Activated CD8-positive, alpha-beta memory T cell treated with anti-CD3 and anti-CD28 coated beads, Interleukin-2, amount 10 ng/mL, durations not matched to agents 7 days and 5 days (primary cell): ENCODE measurements at places on chromosomes 16 and 17.

DNA sequence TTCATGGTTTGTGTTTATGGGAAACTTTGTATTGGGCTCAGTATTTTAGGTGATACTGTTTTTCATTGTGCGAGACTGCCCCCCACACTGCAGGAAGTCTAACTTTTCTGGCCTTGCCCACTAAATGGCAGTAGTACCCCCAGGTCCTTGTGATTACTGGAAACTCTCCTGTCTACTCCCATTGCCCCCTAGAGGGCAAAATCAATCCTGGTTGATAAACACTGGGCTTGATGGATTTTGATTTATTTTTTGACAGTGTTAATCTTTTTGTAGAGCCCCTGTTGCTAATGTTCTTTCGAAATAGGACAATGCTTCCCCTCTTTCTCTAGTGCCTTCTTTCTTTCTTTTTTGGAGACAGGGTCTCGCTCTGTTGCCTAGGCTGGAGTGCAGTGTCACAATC is 15.5 kb downstream of the METTL9 start:
- no peak for DNase-seq

DNA sequence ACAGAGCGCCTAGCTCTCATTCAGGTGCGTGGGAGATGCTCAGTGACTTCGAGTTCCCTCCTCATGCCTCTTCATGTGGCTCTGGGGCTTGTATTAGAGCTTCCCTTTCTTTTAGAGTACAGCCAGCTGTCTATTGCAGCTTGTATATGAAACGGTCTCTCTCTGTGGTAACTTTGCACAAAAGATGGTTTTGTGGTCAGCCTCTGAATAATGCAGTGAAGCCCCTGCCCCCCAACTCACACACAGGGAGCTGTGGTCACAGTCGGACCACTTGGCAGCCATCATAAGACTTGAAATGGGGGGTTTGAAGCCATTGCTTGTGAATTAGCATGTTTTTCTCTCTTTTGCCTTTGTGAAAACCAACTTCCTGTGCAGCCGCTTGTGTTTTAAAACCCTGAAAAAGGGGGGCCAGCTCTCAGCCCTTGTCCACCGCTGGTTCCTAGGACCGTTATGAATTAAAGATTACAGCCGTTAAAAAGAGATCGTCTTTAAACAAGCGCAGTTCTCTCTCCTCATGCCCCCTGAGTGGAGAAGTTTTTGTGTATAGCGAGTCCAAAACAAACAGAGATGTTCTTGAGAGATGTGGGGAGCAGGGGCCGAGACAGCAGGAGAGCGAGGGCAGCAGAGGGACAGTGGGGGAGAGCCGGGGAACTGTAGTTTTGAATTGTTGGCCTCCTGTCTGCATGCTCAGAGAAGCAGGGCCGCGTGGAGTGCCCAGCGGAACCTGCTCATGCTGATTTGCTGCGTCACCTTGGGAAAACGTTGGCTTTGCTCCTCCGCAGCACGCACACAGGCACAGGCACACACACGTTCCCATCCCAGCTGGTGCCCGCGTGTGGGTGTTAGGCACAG is 199.0 kb downstream of the MSI2 start:
- DNase-seq, result peak; percentile 87

DNA sequence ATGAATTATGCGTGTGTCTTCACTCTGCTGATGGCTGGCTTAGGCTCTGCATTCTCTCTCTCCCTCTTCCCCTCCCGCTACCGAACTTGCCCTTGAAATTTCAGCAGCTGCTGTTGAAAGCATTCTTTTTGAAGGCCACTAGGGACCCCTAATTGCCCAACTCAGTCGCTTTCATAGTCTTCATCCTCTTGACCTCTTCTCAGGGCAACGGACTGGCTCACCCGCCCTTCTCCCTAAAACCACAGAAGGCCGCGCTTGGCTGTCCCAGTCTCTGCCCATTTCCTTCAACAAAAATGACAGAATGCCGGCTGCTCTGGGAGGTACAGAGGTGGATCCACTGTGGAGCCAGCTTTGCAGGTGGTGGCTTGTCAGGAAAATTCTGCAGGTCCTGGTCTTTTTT is 21.0 kb upstream of the FMNL1 start:
- no peak for DNase-seq

DNA sequence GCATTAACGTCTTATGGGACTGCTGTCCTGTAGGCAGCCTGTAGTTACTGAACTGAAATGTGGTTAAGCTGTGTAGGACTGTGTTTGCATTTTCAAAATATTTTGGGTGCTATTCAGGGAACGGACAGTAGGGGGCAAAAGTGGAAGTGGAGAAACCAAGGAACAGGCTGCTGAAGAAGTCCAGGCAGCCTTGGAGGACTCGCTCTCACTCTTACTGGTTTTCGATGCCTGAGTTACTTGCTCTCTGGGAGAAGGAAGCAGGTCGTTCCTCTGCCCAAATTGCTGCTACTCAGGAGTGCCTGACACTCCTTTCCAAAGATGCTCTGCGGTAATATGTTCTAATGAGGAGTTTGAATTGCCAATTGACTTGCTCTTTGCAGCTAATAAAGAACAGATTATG is 64.5 kb upstream of the RBFOX1 start:
- no peak for DNase-seq

- no peak for DNase-seq
Measured at GRCh38 chr17:61201211-61201610, 198.4 kb upstream of the TBX2 start.

- no peak for DNase-seq
Measured at GRCh38 chr16:82835487-82836155, 208.9 kb downstream of the CDH13 start.

DNA sequence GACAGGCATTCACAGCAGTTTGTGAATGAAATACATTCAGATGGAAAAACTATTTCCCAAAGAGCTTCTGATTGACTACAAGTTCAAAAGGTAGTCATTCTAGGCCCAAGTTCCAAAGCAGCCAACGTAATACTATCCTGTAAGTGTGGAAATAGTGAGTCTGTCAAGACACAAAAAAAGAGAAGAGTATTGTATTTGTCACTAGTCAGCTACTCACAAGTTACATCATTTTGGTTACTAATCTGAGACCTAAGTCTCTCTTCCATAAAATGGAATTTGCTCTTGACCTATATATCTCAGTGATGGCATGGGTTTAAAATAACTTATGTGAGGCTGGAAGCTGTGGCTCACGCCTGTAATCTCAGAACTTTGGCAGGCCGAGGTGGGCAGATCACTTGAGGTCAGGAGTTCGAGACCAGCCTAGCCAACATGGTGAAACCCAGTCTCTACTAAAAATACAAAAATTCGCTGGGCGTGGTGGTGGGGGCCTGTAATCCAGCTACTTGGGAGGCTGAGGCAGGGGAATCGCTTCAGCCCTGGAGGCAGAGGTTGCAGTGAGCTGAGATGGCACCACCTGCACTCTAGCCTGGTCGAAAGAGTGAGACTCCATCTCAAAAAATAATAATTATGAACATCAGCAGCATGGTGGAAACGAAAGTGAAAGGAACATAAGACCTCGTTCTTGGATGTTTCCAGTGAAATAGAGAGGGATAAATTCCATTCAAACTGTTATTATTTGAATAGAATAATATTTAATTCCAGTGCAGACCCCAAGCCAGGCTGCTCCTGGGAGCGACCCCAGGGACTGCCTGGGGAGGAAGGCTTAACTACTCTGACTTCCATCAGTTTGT is 2.9 kb downstream of the CMC2 start:
- no peak for DNase-seq

- DNase-seq, result no peak
Measured at GRCh38 chr16:22857296-22858025, 43.5 kb downstream of the HS3ST2 start.

- no peak for DNase-seq
Measured at GRCh38 chr16:15034266-15035162, 21.4 kb downstream of the NTAN1 start.

DNA sequence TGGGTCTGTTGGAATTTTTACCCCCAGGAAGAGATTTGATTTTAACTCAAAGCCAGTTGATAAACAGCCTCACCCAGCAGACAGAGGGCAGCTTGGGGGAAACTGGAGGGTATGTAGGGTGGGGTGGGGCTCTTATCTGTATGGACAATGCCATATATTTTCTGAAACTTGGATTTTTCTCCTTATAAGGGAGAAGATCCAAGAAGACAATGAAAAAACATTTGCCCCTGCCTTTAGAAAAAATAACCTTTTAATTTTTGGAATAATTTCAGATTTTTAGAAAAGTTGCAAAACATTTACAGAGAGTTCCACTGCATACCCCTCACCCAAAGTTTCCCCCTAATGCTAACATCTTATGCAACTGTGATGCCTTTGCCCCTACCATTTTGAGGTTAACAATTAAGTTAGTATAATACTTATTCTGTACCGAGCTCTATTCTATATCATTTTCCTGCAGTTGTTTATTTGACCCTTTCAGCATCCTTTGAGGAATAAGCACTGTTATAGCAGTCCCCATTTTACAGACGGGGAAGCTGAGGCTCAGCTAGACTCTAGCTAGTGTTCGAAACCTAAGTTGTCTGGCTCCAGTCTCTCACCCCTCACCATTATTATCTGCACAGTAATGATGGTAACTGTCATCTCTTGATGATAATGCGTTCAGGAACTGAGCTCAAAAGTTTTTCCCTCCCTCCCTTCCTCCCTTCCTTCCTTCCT is 66.4 kb downstream of the PRKCB start:
- no peak for DNase-seq

DNA sequence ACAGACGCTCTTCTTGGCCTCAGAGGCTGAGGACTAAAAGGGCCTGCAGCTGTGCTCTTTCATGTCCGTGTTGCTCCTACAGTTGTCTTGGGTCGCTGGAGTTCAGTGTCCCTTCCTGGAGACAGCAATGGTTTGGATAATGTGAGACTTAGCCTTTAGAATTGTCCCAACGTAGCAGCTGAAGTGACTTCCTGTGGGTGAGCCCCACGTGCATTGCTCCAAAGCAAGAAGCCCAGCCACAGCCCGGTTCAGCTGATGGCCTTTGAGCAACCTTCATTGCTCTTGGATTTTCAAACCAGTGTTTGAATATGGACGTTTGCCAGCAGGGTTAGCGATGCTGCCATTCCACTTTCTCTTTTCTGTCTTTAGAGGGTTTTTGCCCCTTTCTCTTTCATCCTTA is 19.7 kb downstream of the TMEM11 start:
- no peak for DNase-seq

GRCh38 chr17:4177806-4178205 is 34.8 kb downstream of the CYB5D2 start:
- no peak for DNase-seq

GRCh38 chr17:37833237-37833859 is 88.5 kb upstream of the HNF1B start:
- peak; percentile 90 for DNase-seq

DNA sequence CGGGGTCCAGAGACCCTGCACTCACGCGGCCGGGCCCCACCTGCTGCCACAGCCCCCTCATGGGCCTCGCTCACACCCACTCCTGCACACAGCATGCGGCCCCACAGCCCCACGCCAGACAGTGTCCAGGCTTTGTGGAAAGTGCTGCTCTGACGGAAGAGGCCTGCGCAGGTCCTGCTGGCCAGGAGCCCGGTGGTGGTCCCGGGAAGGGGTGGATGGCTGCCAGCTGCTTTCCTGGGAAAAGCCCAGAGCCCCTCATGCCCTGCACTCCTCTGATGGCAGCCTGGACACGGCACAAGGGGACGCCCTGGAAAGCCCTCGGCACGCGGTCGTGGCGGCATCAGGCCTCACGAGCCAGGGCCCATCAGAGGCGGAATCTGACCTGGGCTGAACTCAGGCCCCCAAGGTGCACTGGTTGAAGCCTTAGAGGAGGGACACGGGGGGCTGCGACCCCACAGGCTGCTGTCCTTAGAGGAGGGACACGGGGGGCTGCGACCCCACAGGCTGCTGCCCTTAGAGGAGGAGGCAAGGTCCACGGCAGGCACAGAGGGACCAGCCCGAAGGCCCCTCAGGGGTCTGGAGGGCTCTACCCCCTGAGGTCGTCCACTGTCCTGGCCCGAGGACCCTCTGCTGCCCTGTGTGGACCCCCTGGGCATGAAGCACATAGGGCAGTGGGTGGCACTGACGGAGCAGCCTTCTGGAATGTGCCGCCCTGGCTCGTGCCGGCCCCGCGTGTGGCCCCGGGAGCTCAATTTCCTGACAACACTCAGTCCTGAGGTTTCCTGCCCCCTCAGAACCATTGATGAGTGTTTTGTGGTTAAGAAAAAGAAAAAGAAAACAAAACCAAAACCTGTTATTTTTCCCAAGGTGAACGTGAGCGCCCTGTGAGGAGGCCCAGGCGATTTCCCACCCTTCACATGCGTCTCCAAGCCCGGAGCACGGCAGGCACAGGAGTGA is 22.1 kb downstream of the SOX8 start:
- peak; percentile 77 for DNase-seq

- DNase-seq, result no peak
Measured at GRCh38 chr16:79168321-79168720, 432.2 kb downstream of the MAF start.

DNA sequence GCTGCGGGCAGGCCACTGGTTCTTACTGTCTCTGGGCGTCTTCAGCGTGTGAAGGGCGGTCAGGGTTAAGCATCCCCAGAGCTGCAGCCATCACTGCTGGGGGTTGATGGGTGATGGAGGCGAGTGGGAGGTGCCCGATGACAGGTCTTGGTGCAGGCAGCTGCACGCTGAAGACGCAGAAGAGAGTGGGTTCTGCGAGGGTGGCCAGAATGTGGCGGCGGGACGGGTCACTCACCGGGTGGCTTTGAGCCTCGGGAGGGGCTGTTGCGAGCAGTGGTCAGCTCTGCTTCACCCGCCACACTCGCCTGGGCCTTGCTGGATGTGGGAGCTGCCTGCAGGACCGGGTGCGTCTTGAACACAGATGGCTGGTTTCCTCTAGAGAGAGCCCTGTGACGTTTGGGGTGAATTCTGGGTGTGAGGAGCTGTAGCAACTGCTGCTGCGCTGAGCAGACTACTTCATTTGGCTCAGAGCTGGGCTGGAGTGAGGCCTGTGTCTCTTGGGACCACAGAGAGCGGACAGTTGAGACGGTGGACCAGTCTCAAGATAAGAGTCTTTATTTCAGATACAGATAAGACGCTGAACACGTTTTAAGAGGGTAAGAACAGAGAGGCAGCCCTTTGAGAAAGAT is 44.6 kb upstream of the ZNF750 start:
- peak; percentile 64 for DNase-seq

GRCh38 chr16:29807426-29808218 is 1.3 kb downstream of the MAZ start:
- DNase-seq, result peak; percentile 95

- DNase-seq, result no peak
Measured at GRCh38 chr17:72967977-72968585, 124.4 kb downstream of the SLC39A11 start.

GRCh38 chr16:77679391-77679790 is 42.9 kb upstream of the NUDT7 start:
- DNase-seq, result no peak
